Activated T-cell treated with anti-CD3 and anti-CD28 coated beads, Interleukin-2, amount 50 U/mL, for 4 hours (primary cell): ENCODE measurements at places on chromosomes 12 and 14. TPM values are rescaled to one million over a fixed set of nuclear protein-coding genes. Genes with fewer than 3 reads are reported as not detected.

Gene B4GALNT3
- total RNA-seq = 2.9 TPM

Gene SLC6A15
- total RNA-seq = not detected

Gene DPF3
- total RNA-seq = 0.95 TPM

Gene SLC10A1
- total RNA-seq = not detected

Gene FOXA1
- 0.68 TPM for total RNA-seq

Gene GALNT6
- total RNA-seq = 11.9 TPM

Gene SMCO2
- total RNA-seq = not detected

Gene PLBD1
- total RNA-seq = not detected

Gene ATL1
- total RNA-seq = 0.43 TPM

Gene TBX5
- not detected for total RNA-seq

Gene KCNH3
- total RNA-seq = 4.0 TPM

Gene TTC7B
- total RNA-seq = 6.0 TPM

Gene ZNF385A
- total RNA-seq = 0.48 TPM
